Muscle of arm (tissue), 14 donors: ENCODE measurements at places on chromosomes 6 and 20.
A peak's percentile ranks its signal among the peaks of the same experiment; 100 is the strongest.

GRCh38 chr6:142945049-142945445 lies at the start of gene HIVEP2:
Gene HIVEP2, minus strand, starts transcription at chr6:142945176. Its CDS starts 170,438 bp downstream, at chr6:142774738.
- DNase-seq, result peak; percentile 80

DNA sequence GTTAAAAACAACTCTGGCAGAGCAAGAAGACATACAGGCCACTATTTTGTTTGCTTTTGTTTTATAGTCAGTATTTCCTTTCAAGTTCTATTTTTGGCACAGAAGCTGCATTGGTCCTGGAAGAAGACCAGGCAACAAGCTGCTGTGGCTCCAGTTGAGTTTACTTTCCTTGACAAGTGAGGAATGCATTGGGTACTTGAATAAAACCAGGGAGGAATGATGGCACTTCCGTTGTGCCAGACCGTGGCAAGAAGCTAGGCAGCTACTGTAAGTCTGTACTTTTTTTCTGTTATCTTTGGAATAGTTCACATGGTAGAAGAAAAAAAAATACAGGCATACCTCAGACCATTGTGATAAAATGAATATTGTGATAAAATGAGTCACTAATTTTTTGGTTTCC lies 66.3 kb downstream of the NCOA3 start:
- DNase-seq, result no peak

GRCh38 chr6:71124340-71124739 lies 164.3 kb upstream of the OGFRL1 start:
- DNase-seq, result no peak

DNA sequence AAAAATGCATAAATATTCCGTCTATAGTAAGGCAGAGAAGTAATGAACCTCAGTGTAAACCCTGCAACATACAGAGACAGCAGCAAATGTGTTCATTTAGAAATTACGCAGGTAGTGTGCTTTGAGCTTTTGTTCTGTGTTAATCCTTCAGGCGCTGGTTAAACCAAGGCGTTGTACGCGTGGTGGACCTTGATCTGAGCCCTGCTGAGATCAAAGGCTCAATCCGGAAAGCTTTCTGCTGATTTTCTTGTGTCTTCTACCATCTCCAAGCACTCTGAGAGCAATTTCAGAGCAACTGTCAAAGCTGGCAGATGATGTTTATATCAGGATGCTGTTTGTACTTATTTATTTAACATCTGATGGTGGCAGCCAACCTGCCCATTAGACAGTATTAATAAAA lies 382.8 kb downstream of the CDH26 start:
- DNase-seq, result no peak

- no peak for DNase-seq
Measured at GRCh38 chr6:51618563-51618962, 468.9 kb downstream of the PKHD1 start.
